ENCODE measurements at places on chromosomes 13 and 19.

DNA sequence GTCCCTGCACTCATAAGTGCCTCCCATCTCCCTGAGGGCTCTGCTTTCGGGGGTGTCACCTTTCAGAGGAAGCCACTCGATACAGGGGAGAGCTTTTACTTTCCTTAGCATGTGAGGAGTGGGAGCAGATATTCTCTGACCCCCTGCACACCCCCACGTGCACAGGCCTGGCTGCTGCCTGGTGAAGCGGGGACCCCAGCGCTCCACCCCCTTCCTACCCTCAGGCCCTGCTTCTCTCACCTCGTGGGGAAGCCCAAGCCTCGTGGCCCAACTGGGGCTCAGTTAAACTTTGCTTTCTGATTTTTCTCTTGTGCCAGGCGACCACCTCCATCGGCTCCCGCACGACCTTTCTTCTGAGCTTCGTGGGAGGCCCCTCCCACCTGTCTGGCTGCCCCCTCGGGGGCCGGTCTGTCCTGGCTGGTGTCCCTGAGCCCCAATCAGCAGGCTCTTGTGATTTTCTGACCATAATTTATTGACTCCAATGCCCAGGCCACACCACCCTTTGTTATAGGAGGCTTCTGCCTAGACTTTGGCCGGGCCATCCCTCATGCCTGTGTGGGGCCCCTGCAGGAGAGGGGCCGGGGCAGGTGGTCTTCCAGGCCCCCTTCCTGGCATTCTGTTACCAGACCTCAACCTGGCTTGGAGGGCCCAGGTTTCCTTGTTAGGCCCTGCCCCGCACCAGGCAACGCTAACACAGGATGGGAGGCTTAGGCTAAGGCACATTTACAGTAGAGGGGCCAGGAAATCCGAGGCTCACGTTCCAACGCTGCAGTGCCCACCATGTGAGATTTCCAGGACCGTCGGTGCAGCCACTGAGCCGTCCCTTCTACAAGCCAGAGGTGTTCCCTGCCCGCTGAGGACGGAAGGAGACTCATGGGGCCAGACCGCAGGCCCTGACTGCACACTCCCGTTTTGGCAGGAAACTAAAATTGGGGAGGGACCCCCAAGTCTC lies 3.7 kb downstream of the TMED1 start:
- H3K4me3 ChIP-seq: no peak overlapping the region
- peaks cover 24% of the 10 kb centered on the region for H3K36me3 ChIP-seq
- no peak for DNase-seq
- H3K27ac ChIP-seq: no peak overlapping the region

GRCh38 chr19:30253581-30253996 lies 118.6 kb upstream of the ZNF536 start:
- no peaks in the 10 kb centered on the region for H3K27me3 ChIP-seq
- H3K27ac ChIP-seq: no peak overlapping the region
- no peak overlapping the region for H3K4me3 ChIP-seq
- DNase-seq: no peak
- no peaks in the 10 kb centered on the region for H3K36me3 ChIP-seq

DNA sequence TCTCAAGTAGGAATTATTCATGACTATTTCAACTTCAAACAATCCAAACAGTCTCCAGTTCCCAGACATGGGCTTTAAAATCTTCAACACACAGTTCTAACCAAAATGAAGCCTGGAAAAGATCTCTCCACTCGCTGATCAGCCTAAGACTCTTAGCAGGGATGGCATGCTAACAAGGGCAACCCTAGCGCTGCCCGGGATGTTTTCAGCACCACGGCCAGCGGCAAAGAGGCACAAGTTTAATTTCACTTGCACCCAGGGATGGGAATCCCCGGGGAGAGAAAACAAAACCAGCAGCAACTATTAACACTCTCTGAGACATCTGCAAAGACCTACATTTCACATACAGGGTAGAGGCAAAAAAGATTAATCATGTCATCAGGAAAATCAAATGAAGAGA lies 43.0 kb downstream of the CACNA1A start:
- peaks cover 30% of the 10 kb centered on the region for H3K4me1 ChIP-seq

DNA sequence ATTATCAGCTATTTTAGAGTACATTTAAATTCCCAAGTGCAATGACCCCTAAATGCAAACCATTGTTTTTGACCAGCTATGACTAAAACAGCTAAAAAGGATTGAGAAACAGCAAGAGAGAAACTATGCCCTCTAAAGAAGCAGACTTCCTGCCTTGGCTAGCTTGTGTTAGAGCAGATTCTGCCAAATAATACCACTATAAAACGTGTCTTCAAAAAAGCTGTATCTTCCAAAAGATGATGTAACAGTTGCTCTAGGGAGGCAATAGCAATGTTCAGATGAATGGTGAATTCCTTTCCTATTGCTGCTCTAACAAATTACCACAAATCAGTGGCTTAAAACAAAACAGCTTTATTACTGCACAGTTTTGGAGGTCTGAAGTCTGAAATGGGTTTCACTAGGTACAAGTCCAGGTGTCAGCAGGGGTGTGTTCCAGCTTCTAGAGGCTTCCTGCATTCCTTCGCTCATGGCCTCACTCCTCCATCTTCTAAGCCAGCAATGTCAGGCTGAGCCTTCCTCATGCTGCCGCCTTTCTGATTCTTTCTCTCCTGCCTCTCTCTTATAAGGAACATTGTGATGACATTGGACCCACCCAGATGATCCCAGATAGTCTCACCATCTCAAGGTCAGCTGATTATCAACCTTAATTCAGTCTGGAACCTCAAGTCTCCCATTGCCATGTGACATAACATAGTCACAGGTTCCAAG lies 84.5 kb downstream of the LRRC63 start:
- DNase-seq: no peak
- H3K27me3 ChIP-seq: no peaks in the 10 kb centered on the region
- no peaks in the 10 kb centered on the region for H3K36me3 ChIP-seq
- H3K4me1 ChIP-seq: no peaks in the 10 kb centered on the region
- H3K27ac ChIP-seq: no peak overlapping the region

- H3K27me3 ChIP-seq: peaks cover 4% of the 10 kb centered on the region
- no peak overlapping the region for H3K27ac ChIP-seq
- no peak for DNase-seq
- H3K4me1 ChIP-seq: peaks cover 10% of the 10 kb centered on the region
- no peak overlapping the region for H3K4me3 ChIP-seq
These were observed 7.5 kb downstream of the IL4I1 start for GRCh38 chr19:49889038-49889686.

Data from H1 (cell line).